Activated T-helper 1 cell treated with anti-CD3 and anti-CD28 coated beads, Interleukin-12 subunit alpha, Interleukin-12 subunit beta, Interleukin-2, Interleukin-4 antibody, amounts not matched to agents 30 ng/mL and 10 ng/mL and 1 ng/mL, durations not matched to agents 14 hours and 24 hours and 36 hours (primary cell): ENCODE measurements at places on chromosomes 4 and X.

- DNase-seq: no peak
Measured at GRCh38 chrX:15496824-15497223, 3.7 kb upstream of the PIR start.

DNA sequence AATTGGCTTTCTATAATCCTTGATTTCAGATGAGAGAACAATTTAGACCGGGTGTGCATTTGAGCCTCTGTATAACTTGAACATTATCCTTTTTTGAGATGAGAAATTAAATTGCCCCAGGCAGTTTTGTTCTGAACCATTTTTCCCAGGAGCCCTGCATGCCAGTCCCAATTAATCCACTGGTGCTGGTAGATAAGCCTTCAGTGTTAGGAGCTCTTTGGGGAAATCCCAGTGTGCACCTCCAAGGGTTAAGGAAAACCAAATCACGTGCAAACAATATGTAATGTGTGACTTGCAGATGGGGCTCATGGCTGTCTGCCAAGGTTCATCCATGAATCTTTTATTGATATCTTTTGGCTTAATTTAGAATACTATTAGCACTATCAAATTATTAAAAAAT lies 43.2 kb downstream of the KIT start:
- DNase-seq: no peak

- DNase-seq: no peak
Measured at GRCh38 chr4:57061395-57061794, 48.8 kb downstream of the IGFBP7 start.

GRCh38 chr4:183398298-183399125 lies 45.9 kb upstream of the CDKN2AIP start:
- DNase-seq: peak; percentile 46

DNA sequence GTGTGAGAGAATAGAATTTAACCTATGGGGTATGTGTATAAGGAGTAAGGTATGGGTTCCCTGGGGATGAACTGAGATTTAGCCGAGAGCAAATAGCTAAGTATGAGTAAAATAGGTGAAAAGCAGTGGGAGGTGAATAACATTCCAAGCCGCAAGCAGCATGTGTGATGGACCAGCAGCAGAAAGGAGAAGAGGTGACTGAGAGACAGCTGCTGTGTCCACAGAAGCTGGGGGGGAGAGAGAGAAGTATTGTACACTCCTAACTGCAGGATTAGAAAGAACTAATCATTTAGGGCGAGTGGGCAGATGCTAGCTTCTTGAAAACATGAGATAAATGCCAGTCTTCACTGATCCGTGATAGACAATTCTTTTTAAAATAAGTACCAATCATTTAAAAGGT lies 296.0 kb downstream of the KLHL4 start:
- no peak for DNase-seq

DNA sequence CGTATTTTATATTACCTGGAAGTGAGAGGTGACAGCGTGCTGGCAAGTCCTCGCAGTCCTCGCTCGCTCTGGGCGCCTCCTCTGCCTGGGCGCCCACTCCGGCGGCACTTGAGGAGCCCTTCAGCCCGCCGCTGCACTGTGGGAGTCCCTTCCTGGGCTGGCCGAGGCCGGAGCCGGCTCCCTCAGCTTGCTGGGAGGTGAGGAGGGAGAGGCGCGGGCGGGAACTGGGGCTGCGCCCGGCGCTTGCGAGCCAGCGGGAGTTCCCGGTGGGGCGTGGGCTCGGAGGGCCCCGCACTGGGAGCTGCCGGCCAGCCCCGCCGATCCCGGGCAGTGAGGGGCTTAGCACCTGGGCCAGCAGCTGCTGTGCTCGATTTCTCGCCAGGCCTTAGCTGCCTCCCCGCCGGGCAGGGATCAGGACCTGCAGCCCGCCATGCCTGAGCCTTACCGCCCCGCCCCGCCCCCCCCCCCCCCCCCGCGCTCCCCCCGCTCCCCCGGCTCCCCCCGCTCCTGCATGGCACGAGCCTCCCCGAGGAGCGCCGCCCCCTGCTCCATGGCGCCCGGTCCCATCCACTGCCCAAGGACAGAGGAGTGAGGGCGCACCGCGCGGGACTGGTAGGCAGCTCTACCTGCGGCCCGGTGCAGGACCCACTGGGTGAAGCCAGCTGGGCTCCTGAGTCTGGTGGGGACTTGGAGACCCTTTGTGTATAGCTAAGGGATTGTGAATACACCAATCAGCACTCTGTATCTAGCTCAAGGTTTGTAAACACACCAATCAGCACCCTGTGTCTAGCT lies 298.9 kb upstream of the MAGEB16 start:
- DNase-seq: no peak

DNA sequence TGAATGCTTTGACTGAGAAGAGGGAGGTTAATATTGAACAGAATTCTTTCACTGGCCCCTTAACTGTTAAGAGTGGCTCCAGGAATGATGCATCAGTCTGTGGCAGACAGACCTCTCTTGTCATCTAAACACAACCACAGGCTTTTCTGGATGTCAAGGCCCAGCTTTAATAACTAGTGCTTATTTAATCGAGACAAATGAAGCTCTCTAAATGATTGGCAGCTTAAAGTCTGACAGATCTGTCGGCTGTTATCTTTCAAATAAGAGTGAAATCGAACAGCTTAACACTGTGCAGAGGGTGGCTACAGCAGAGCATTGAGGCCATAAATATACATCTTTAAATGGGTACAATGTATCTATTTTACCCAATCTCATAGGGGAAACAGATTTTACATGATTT lies 500.8 kb upstream of the PABPC4L start:
- no peak for DNase-seq

DNA sequence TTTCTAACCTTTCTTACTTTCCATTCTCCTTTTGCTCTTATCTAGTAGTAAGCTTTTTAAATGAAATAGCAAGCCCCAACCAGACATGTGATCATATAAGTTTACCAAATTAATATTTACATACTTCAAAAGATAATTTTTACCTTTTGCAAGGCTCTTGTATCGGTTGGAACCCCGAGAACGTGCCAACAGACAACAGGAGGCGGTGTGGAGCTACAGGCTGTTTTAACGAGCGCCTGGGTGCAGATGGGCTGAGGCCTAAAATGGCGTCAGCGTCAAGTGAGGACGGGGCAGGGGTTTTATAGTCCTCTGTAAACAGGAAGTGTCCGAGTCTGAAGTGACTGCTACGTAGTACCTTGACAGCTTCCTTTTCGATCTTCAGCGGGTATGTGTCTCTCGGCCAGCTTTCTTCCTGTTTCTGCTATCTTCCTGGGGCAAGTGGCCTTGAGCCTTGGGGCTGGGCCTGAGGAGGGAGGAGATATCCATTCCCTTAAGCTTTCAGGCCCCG lies 342.7 kb downstream of the GALNTL6 start:
- DNase-seq: no peak

DNA sequence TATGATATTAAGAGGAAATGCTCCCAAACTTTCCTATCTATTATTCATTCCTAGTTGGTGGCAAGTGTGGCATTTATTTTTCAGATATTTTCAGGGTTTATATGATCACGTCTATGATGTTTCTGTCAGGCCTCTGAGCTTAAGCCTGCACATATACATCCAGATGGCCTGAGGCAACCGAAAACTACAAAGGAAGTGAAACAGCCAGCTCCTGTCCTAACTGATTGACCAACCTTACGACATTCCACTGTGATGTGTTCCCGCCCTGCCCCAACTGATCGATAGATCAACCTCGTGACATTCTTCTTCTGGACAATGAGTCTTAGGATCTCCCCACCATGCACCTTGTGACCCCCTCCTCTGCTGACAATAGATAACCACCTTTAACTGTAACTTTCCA lies 67.6 kb upstream of the CTSO start:
- DNase-seq: no peak

GRCh38 chr4:905485-906338 lies 26.4 kb downstream of the GAK start:
- DNase-seq: no peak

GRCh38 chrX:121254336-121254735 lies 206.9 kb downstream of the GLUD2 start:
- no peak for DNase-seq

DNA sequence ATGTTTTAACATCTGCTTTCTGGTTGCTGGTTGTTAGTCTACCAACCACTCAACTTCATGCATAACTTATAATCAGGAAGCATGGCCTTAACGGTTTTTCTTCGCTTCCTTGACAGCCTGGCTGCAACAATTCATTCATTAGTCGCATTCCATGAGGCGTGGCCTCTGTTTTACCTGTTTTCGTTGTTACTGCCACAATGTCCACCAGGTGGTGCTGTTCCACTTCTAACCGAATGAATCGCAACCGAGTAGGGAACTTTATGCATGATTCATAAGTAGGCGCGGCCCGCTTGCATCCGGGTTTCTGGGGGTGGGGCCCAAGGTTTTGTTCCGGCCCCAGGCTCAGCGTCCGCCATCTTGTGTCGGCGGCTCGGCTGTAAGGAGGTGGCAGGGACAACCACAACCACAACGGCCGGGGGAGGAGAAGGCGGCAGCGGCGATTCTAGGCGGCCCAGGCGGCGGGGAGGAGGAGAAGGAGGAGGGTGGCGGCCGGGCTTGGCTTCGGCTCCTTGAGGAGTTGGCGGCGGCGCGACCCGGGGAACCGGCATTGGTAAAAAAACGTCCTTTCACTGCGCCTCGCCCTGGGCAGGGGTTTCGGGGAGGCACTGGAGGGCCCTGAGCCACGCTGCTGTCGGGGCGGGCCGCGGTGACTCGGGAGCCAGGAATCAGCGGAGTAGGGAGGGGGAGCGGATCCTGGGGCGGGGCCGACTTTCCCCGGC lies at the start of gene UBA1:
TSS of gene UBA1 (plus strand) at position 355 of the 719 bp plus-strand sequence. CDS start 4,974 bp downstream, outside the sequence.
- DNase-seq: peak; percentile 87

GRCh38 chrX:115174548-115174947 lies 14.7 kb upstream of the RBMXL3 start:
- DNase-seq: no peak

- no peak for DNase-seq
Measured at GRCh38 chrX:74493806-74494205, 72.5 kb downstream of the SLC16A2 start.

DNA sequence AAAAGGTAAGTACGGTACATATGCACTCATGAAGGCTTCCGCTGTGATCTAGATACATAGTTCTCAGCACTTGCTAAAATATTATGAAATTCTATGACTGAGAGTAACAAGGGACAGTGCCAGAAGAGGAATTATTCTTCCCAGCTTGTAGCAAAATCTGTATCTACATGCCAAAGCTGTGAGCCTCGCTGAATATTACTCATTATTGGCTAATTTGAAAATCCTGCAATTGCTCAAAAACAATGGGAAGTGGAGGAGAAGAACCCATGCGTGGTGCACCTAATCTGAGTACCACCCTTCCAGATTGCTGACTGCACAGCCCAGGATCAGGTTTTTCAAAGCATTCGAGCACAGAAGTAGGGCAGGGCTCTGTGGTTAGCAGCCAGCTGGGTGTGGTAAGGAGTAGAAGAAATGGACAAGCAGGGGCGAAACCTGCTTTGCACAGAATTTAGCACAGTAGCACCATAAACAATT lies 17.4 kb upstream of the PDCL2 start:
- no peak for DNase-seq

DNA sequence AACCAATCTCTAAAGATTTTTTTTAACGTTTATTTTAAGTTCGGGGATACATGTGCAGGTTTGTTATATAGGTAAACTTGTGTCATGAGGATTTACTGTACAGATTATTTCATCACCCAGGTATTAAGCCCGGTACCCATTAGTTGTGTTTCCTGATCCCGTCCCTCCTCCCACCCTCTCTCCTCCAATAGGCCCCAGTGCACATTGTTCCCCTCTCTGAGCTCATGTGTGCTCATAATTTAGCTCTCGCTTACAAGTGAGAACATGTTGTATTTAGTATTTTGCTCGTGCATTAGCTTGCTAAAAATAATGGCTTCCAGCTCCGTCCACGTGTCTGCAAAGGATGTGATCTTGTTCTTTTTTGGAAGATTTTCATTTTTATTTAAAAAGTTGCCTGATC lies 2309.4 kb upstream of the AGA start:
- DNase-seq: no peak

- no peak for DNase-seq
Measured at GRCh38 chr4:102308032-102308799, 37.1 kb downstream of the SLC39A8 start.

GRCh38 chr4:153418558-153418957 lies 47.6 kb upstream of the TMEM131L start:
- no peak for DNase-seq

DNA sequence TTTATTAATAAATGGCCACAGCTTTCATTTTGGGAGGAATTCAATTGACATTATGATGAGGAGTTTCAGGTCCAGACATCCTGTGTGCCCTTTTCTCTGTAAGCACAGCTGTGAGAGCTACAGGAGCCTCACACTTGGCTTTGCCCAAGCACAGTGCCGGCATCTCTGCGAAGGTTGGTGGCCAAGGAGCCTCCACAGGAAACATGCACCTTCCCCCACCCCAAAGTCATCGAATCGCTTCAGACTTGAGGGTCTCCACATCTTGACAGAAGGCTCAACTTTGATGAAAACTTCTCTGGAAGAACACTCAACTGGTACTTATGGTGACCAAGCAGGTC lies 100.0 kb downstream of the SYNPO2 start:
- DNase-seq: no peak

- DNase-seq: no peak
Measured at GRCh38 chr4:48295116-48295515, 25.5 kb upstream of the TEC start.
